Liver (tissue), 10 donors: ENCODE measurements at places on chromosomes 13 and 19. TPM values are rescaled to one million over a fixed set of nuclear protein-coding genes. Genes with fewer than 3 reads are reported as not detected.

DCLK1 gene
- polyA plus RNA-seq: 0.04 TPM

SLC17A7 gene
- not detected for polyA plus RNA-seq

DNM2 gene
- 23.1 TPM for polyA plus RNA-seq

TNFSF9 gene
- 0.12 TPM for polyA plus RNA-seq

DNA sequence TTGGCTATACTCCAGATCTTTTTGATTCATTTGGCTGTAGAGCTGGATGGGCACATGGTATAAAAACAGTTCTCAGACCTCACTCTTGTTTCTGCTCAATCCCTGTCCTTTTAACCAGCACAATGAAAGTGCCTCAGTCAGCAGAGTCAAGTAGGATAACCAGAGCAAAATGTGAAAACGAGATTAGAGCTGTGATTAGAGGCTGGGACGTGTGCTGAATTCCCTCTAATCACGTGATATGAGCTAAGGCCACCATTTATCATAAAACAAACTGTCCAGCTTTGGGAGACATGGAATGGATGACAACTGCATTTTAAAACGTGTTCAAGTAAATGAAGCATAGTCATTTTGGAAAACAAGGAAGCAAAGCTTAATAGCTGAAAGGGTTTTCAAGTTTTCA is 54.1 kb downstream of the GJA3 start:
- DNase-seq: no peak

DNA sequence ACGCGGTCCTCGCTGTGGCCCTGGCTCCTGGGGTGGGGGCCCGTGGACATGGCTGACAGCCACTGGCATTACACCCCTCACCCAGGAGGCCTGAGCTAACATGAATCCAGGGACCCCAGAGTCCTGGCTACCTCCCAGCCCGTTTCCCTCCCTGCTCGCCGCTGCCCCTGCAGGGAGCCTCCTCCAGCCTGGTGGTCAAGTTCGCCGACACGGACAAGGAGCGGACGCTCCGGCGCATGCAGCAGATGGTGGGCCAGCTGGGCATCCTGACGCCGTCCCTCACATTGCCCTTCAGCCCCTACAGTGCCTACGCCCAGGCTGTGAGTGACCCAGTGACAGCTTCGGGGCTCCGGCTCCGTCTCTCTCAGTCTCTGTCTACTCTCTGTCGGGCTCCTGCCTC is 56.6 kb downstream of the CELF5 start:
- no peak for DNase-seq

- no peak for DNase-seq
Observed at GRCh38 chr19:11096210-11096841, 7.1 kb downstream of the LDLR start.

DNA sequence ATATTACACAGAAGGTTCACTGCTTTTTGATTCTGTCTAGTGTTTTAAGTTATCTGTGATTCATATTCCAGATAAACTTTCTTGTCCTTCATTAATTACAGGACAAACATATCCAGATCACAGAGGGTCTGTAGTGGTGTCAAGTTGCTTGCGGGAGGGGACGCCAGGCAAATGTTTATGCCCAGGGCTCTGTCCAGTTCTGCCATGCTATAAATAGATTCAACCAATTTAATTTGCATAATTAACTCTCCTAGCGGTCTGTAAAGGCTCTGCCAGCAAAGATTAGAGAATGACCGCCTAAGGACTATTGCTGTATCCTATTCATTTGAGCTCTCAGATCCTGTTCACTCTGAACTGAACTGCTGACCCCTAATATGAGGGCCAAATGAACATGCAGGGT is 59.7 kb upstream of the TRPC4 start:
- no peak for DNase-seq

GRCh38 chr13:75173457-75174356 is 308.3 kb downstream of the TBC1D4 start:
- DNase-seq: no peak

DNA sequence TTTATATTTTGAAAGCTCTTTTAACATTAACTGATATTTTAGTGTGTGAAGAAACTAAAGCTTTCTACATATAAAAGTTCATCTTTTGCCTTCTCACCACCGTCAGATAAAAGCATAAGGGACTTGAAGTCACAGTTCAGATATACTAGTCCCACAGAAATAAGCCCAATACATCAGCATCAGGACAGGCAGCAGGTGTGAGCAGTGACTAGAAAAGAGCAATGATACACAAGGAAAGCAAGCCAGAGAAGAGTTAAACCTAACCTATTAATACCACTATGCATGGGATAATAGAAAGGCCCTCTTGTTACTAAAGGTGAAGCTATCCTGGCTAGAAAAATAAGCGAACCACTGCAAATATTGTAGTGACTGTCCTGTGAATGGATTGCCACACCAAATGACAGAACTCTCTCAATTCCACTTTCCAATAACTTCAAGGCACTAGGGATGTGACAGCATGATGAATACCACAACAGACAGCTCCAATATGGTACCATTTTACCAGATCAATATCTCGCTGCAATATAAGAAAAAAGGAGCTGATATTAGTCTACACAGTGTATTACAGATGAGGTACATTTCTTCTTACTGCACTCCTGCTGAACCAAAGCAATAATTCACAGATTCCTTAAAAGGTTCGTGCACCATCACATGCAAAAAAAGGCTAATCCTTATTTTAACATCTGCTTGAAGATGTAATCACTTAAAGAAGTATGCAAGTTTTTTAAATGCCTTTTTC is 114.1 kb downstream of the DACH1 start:
- DNase-seq: no peak

- DNase-seq: no peak
Observed at GRCh38 chr19:16244091-16244490, 46.4 kb downstream of the AP1M1 start.

DNA sequence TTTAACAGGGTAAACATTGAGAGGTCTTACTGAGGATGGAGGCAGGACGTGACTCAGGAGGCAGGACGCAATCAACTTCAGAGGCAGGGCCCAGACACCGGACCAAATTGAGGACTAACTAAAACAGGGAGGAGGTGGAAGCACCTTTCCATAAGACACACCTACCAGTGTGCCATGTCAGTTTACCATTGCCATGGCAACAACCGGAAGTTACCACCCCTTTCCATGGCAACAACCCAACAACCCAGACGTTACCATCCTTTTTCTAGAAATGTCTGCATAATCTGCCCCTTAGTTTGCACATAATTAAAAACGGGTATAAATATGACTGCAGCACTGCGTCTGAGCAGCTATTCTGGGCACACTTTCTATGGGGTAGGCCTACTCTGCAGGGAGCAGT is 53.5 kb upstream of the SOX21 start:
- no peak for DNase-seq

DNA sequence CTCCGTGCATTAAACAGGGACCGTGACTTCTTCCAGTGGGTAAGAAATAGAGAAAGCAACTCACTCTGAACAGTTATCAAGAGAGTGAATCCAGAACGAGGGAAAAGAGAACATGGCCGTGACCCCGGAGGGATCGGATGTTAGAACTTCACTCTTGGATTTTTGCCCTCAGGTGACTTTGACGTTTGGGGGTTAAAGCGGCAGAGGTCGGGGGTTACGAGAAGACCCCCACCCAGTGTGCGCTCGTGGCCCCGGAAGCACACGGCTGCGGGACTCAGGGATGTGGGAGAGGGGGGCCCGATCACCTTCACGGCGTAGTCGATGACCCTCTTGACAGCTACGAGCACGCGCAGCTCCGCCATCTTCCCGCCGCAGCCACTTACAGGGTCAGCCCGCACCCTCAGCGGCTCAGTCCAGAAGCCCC is at the start of gene ETFB:
ETFB (minus strand) TSS at position 424 of the 424 bp plus-strand sequence; CDS start at position 362, 62 bp downstream.
- DNase-seq: no peak

- no peak for DNase-seq
Observed at GRCh38 chr13:94548821-94549231, 47.1 kb downstream of the TGDS start.

- DNase-seq: no peak
Observed at GRCh38 chr13:19981685-19982238, 23.2 kb downstream of the ZMYM2 start.
